Caki2 (cell line): ENCODE measurements at places on chromosomes 6 and 20. TPM values are rescaled to one million over a fixed set of nuclear protein-coding genes. Genes with fewer than 3 reads are reported as not detected.

Gene BANF2
- total RNA-seq, result not detected in 2 replicates

GRCh38 chr6:87514831-87515230, 42.1 kb downstream of the SLC35A1 start:
- no peak for DNase-seq

Gene FGD2
- total RNA-seq, result not detected in 2 replicates

- no peak for DNase-seq
Observed at GRCh38 chr6:111767752-111768430, 105.4 kb downstream of the FYN start.

Gene TFAP2A
- total RNA-seq, result 2.1 and 4.2 TPM in 2 replicates

DNA sequence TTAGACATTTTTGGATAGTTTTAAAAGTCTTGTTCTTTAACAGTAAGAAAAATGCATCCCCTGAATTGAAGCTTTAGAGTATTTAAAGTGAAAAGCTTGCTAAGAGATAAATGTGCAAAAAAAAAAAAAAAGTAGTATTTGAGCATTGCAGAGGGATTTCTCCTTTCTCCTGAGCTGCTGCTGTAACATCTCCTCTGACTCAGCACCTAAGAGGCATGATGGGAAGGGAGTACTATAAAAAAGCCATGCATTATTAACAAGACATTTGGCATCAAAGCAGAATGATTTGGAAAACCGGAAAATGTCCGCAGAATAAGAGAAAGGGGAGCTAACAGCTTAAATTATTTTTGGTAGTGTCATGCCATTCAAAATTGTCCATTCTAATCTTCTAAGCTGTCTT, 27.9 kb downstream of the B4GALT5 start:
- DNase-seq, result no peak

GRCh38 chr20:2338411-2339066, 42.2 kb upstream of the TGM6 start:
- DNase-seq, result no peak

Gene HUS1B
- 0.17 and 2.1 TPM in 2 replicates for total RNA-seq

DNA sequence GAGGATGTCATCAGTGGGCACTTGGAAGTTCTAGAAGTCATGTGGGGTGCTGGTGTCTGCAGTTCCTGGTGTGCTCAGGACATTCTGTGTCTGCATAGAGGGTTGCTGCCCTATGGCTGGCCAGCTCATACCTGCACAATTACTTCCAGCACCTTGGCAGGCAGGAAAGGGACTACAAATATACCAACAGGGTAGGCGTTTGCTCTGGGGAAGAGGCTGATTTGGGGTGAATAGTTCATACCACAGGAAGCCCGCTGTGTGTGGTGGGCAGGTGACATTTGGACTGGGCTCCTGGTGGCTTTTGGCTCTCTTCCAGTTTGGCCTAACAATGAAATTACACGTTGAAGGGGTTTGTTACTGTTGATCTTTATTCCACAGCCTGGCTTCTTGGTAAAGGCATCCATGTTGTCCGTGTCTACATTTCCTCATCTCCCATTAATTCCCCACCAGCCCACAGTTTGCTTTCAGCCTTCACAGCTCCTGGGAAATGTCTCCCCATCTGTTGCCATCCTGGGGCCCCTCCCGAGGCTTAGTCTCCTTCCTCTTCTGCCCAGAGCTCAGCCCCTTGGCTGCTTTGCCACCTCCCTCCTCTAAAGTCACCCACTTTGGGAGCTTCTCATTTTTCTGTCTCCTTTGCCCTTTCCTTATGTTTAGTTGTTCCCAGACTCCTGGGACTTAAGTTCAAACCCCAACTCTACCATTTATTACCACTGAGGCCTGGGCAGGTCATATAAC, 88.1 kb downstream of the RSPH3 start:
- DNase-seq, result no peak

Gene SLC26A8
- total RNA-seq, result not detected in 2 replicates

DNA sequence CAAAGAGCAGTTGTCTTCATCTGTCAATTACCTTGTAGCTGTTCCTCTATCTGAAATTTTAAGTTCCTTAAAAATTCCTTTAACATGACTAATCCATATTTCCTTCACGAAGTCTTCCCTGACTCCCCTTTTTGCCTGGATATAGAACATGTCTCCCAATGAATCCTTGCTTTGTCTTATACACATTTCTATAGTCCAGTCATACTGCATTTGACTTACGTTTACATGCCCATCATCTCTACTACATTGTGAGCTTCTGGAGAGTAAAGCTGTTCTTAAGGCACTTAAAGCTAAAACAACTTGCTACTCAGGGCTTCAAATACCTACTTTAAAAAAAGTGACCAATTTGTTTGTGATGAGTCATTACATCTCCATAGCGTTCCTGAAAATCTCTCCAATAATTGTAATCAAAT, 4.9 kb downstream of the REV3L start:
- peak; percentile 46 for DNase-seq

Gene SIRPD
- not detected in 2 replicates for total RNA-seq

Gene SAMD5
- 6.9 and 8.6 TPM in 2 replicates for total RNA-seq

GRCh38 chr6:15331629-15332251, 85.9 kb downstream of the JARID2 start:
- DNase-seq, result no peak

Gene SCP2D1
- not detected in 2 replicates for total RNA-seq

DNA sequence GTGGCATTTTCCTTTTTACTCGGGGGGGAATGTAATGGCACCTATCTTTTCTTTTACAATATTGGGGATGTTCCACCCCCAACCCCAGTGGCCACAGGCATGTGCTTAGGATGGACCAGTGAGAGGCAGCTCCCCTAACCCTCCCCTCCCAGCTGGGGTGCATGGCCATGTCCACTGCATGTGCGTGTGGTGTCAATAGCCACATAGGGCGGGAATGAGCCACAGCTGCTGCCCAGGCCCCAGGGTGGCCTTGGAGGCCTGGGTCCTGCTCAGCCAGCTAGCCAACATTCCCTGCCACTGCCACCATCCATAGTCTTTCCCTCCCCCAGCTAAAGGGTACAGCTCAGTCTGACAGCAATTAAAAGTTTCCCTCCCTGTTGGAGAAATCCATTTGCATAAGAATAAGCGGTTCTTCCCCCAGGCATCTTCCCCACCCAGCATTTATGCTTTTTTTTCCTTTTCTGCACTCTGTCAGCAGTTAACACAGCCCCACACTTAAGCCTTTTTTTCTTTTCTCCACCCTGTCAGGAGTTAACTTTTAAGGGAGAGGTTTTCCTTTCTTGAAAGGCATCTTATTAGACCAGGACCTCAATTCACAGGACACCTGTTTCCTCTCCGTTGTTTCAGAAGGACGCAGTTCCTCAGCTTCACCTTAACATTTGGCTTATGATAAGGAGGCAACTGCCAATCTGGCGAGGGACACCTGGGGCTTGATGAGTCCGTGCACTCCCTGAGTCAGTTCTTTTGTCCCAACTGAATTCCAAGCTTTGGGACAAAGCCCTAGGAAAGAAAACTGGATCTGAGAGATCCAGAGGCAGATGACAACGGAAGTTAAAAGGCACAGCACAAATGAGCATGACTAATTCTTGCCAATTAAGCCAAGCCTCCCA, 121.4 kb downstream of the TPBG start:
- no peak for DNase-seq

DNA sequence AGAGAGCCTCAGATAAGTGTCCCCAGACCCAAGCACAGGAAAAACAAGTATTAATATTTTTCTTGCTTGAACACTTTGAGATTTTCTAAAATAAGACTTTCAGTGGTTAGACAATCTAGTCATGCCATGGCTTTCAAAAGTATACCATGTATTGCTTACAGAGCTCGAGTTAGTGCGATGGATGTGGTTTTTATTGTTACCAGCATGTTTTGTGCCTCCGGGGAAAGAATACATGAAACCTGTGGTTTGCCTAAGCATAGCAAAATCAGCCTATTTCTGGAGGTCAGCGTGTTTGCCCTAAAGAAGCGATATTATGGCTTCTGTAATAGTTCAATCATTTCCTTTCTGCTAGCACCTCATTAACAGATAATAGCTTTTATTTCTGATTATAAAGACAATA, 21.6 kb downstream of the RIN2 start:
- DNase-seq, result no peak

GRCh38 chr20:36085686-36086267, 68.8 kb upstream of the EPB41L1 start:
- DNase-seq, result peak; percentile 99

Gene PPIL6
- total RNA-seq, result 3.5 and 13.2 TPM in 2 replicates

Gene GNMT
- 1.5 TPM in 1 of 2 replicates, not detected in the other for total RNA-seq

GRCh38 chr20:38589351-38589750, 8.4 kb downstream of the ADIG start:
- DNase-seq, result no peak

GRCh38 chr20:10965936-10966470, 292.2 kb upstream of the JAG1 start:
- no peak for DNase-seq

DNA sequence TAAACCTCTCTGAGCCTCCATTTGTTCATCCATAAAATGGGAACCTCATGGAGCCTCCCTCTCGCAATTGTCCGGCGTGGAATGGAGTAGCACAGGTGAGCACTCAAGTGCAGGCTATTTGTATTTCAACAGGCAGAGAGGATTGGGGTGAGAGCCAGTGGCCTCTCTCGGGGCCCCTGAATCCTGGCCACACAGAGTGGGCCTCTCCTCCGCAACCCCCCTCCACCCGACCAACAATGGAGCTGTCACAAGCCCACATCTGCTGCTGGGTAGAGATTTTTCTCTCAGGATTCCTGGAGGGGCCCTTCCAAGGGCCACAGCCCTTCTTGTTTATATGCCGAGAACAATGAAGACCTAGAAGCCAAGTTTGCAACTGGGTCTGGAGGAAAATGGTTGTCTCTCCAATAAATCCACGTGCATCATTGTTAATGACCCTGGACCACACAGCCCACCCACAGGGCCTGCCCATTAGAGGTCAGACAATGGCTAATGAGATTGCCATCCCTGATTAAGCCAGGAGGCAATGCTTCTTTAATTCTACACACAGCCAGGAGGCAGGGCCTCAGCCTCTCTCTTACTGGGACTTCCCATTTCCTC, 233.0 kb downstream of the ANKRD60 start:
- no peak for DNase-seq

Gene NFATC2
- 0.29 and 0.34 TPM in 2 replicates for total RNA-seq

DNA sequence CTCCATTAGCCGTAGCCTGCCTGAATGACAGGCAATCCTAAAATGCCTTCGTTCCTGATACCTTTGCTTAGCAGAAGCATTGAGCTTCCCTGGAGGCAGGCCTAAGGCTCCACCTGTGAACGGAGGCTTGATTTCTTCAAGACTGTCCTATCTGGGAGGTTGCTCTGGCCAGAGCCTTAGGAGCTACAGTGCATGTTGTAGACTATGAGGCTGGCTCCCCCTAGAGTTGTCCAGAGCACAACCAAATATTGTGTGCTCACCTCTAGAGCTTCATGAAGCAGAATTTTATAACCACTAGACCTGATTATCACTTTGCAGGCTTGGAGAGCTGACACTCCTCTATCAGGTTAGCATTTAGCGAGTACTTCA, 217.8 kb downstream of the MAFB start:
- no peak for DNase-seq

DNA sequence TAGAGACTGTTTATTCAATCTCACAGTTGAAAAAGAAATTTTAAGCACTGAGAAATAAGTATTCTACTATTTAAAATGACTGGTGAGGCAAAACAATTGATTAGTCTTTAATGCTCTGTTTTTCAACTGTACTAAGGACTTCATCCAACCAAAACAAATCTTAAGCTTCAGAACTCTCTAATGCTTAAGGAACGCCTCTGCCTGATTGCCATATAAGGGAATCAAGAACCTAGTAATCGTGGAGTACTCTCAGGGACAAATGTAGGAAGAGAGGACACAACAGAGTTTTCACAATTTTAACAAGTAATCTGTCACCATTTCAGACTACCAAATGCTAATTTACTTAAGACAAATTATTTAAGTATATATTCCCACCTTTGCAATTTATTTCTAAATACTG, 16.1 kb downstream of the FBXO30 start:
- DNase-seq, result no peak

DNA sequence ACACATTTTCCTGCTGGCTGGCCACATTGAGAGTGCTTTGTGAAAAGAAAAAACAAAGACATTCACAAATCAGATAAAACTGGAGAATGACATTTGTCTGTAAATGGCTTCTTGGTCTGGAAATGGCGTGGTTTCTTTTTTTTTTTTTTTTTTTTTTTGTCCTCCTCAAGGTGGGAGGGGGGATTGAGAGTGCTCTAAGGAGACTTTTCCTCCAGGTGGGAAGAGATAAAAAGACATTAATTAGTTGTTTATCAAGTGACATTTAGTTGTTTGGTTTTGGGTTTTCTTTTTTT, 40.4 kb downstream of the GNAS start:
- DNase-seq, result no peak

DNA sequence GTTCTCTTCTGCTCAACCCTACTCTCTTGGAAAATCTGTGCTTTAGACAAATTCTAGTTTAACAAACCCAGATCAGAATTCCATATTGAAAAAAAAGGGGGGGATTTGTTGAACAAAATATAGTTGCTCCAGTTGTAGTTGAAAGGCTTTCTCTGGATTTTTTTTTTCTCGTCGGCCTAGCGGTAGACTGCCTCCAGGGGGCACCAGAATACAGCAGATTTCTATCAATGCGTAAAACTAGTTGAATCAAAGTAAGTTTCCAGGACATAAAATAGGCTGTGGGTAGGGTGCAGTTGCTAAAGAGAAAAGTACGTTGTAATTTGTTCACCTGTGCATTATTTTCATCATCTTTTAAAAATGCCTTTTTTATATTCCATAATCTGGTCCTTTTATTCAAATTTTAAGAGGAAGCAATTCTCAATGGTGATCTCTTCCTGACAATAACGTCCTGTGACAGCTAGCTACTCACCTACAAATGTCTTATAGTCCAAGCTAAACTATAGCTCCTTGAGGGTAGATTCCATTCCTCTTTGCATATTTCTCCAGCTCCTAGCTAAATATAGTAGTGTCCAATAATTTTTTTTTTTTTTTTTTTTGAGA, 105.4 kb downstream of the PERP start:
- peak; percentile 61 for DNase-seq

GRCh38 chr6:68211242-68211795, 423.8 kb upstream of the ADGRB3 start:
- no peak for DNase-seq

- DNase-seq, result no peak
Observed at GRCh38 chr6:139778106-139778505, 403.7 kb upstream of the CITED2 start.
